ENCODE measurements at places on chromosomes 3 and 15.

- no peak for DNase-seq
These were observed 82.4 kb downstream of the CCNL1 start for GRCh38 chr3:157077565-157077991.

DNA sequence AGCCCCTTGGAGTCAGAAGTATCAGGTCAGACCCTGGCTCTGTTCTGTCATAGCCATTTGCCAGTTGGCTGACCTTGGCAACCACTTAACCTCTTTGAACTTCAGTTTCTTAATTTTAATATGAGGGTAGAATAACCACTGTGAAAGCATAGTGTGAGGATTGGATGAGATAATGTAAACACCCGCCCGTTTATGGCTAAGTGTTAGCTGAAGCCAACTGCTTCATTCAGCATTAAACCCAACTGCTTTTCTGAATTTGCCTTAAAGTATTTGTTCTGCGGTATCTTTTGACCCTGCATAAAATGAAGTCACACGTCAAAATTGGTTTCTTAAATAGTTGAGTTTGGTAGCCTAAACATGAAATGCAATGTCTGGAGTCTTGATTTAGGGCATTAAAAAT lies 121.5 kb upstream of the ABHD17C start:
- no peak for DNase-seq

GRCh38 chr3:139285691-139286090 lies 58.1 kb upstream of the MRPS22 start:
- no peak for DNase-seq

GRCh38 chr3:11591391-11592282 lies 52.1 kb downstream of the VGLL4 start:
- DNase-seq = no peak

DNA sequence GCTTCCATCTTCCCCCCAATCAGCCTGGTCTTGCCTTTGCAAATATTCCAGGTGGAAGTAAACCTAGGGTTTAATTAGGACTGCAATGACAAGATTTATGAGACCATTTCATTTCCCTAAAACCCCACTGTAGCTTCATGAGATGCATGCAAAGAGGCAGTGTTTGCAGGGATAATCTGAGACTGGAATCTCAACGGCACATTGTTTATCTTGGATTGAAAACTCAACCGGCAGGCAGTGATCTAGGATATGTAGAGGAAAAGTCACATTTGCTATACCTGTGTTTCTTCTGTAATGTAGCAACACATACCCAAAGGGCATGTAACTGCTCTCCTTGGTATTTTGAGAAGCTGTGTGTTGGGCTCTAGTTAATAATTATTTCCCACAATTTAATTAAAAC lies 18.7 kb upstream of the CLSTN2 start:
- DNase-seq = no peak

All from GM12892 (cell line).